ENCODE measurements at places on chromosomes 4 and X.

- DNase-seq: no peak
These were observed 129.1 kb downstream of the ARHGAP10 start for GRCh38 chr4:147860960-147861359.

- no peak for DNase-seq
These were observed 4.4 kb upstream of the FAM184B start for GRCh38 chr4:17785858-17786257.

GRCh38 chr4:36385951-36386571, 104.6 kb downstream of the DTHD1 start:
- no peak for DNase-seq

- DNase-seq: no peak
These were observed 8.8 kb upstream of the GEMIN8 start for GRCh38 chrX:14038375-14039085.

- no peak for DNase-seq
These were observed 107.2 kb downstream of the AKAP4 start for GRCh38 chrX:50093625-50094024.

DNA sequence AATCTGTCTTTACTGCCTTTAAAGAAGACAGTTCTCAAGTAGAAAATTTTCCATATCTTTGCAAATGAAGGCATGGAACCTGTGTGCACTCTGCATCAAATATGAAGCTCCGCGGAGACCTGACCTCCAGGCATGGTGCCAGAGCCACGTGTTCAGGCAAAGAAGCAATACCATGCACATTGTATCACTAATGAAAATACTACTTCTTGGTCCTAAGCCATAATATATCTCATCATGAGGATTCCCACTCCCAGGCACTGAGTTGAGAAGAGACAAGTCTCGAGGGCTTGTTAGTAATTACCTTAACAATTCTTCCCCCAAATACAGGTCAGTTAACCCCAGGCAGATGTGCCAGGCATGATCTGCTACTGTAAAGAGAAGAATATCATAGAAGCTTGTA, 56.7 kb downstream of the PCDH19 start:
- DNase-seq: no peak

DNA sequence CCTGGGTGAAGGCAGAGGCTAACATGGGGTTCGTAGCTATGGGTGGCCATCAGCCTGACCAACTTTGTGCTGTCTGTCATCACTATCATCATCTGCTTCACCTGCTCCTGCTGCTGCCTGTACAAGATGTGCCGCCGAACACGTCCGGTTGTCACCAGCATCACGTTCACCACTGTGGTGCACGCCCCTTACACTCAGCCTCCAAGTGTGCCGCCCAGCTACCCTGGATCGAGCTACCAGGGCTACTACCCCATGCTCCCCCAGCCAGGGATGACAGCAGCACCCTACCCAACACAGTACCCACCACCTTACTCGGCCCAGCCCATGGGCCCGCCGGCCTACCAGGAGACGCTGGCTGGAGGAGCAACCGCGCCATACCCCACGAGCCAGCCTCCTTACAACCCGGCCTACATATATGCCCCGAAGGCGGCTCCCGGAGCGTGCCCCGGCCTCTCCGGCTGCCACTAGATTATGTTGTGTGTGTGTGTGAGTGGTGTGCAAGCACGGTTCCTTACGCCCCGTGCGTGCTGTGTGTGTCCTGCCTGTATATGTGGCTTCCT, 238.1 kb upstream of the ZCCHC13 start:
- no peak for DNase-seq

- DNase-seq: no peak
These were observed 83.6 kb downstream of the JAKMIP1 start for GRCh38 chr4:6116696-6117285.

Measured in urothelium cell line (cell line).